Hippocampal formation (tissue), 2 donors: ENCODE measurements at places on chromosomes 11 and 22.

GRCh38 chr11:33646629-33647028 is 54.0 kb downstream of the C11orf91 start:
- no peak for DNase-seq

- DNase-seq = no peak
Observed at GRCh38 chr22:25536589-25536988, 27.9 kb upstream of the GRK3 start.

GRCh38 chr11:96246718-96247552 is 96.1 kb downstream of the MAML2 start:
- no peak for DNase-seq

GRCh38 chr11:1935156-1936071 is 11.7 kb upstream of the MRPL23 start:
- DNase-seq = no peak

DNA sequence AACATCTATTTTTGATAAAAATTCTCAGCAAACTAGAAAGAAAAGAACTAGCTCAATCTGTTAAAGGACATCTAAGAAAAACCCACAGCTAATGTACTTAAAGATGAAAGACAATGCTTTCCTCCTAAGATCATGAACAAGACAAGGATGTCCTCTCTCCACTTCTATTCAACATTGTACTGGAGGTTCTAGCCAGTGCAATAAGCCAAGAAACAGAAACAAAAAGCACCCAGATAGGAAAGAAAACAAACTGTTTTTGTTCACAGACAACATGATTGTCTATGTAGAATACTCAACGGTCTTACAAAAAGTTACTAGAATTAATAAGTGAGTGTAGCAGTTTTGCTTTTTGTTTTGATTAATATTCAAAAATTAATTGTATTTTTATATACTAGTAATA is 7.8 kb downstream of the CD3D start:
- no peak for DNase-seq

- DNase-seq = no peak
Observed at GRCh38 chr11:117816151-117816741, 8.3 kb downstream of the FXYD2 start.

- no peak for DNase-seq
Observed at GRCh38 chr11:78386215-78386941, 31.2 kb downstream of the GAB2 start.

- DNase-seq = no peak
Observed at GRCh38 chr11:119935349-119935925, 202.5 kb downstream of the TRIM29 start.

DNA sequence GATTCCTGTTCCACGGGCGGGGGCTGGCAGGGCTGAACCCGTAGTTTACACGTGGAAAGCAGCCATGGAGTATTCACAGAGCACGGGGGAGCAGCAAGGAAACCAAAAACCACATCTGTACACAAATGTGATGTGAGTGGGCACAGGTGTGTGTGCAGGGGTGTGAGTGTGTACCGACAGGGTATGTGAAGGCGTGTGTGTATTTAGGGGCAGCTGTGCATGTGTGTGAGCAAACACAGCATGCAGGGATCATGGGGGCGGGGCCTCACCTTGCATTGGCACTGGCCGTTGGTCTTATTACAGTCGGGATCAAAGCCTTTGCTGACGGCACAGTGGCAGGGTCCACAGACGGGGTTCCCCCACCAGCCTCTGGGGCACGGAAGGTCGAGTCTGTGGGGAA is 58.4 kb downstream of the TRMU start:
- no peak for DNase-seq

GRCh38 chr22:19822301-19823117 is 32.2 kb downstream of the GNB1L start:
- DNase-seq = no peak

DNA sequence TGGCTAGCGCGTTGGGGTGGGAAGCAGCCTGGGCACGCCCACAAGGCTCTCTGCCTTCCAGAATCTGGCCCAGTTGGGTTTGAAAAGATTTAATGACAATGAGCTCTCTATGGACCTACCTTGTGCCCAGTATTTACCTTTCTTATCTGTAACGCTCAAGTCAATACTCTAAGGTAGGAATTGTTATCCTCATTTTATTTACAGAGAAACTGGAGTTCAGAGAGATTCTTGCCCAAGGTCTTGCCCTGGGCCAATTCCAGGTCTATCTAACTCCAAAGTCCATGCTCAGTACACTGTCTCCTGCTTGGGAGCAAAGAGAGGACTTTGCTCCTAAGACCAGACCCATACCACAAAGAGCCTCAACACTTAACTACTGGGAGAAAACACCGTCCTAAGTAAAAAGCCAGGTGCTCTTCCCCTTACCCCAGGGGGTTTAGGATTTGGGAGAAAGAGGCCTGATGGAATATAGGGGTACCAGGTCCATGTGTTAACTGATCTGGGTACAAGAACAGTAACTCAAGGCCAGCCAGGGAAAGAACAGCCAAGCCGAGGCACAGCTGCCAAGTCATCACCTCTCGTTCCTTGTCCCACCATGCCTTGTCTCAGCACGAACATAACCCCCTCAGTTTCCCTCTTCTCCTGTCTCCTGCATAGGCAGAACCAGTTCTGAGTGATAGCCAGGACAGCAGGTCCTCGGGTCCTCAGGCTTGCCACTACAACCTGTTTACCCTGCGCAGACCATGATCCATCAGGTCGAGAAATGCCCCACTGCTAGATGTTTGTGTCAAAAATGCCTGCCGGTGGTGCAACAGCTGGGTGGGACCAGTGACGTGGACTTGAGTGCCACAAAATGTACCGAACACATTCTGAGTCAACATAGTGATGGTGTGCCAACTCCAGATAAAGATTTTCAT is 14.6 kb downstream of the APOA4 start:
- DNase-seq = no peak

DNA sequence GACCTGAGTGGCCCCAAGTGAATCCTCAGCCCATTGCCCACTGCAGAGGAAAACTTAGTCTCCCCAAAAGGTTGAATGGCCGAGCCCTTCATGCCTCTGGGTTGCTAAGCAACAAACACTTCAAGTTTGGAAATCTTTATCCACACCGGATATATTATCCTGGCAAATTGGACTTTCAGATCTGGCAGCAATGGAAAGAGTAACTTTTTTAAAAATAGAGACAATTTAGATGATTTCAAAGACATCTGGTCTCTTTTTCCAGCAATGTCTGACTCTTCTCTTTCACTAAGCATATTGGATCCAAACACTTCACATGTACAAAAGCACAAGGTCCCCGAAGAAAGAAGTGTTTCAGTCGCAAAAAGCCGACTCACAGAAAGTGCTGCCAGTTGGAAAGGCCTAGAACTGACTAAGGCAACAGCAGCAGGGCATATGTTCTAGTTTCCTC is 505.3 kb downstream of the SOX6 start:
- no peak for DNase-seq

DNA sequence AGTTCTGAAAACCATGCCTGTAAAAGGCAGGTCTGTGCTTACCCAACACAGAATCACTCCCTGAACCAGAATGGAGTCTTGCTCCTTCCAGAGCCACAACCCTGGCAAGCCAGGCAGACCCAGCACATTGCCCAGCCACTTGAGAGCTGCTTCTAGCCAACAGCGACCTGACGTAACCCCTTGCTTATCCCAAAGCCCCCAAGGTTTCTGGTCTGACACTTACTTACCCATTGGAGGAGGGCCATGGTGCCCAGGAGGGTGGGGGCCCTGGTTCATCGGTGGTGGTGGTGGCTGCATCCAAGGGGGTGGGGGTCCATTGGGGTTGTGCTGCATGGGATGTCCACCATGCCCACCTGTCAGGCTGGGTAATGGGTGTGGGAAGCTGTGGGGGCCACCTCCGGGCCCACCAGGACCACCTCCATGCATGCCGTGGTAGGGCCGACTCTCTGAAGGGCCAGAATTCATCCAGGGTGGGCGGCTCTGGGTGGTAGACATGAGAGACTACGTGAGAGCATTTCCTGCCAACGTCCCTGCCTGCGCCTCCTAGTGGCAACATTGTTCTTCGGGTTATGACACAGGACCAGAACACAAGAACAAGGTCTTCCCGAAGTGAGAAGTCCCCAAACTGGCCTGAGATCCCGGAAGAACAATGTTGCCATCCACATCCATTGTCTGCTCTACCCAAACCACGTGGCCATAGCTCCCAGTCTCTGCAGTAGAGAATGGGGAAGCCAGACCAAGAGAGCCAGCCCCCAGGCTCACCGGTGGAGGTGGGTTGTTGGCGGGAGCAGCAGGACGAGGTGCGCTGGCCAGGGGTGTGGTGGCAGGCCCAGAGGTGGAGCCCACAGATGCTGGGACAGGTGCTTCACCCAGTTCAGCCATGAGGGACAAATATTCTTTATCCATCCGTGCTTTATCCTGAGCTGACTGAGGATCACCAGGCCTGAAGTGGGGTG is 7.8 kb upstream of the PYGM start:
- DNase-seq = no peak
